Sigmoid colon (tissue), 7 donors: ENCODE measurements at places on chromosomes 2 and 18. TPM values are rescaled to one million over a fixed set of nuclear protein-coding genes. Genes with fewer than 3 reads are reported as not detected.

Gene SLC38A11
- total RNA-seq, result 2.5 TPM

Gene MC5R
- not detected for total RNA-seq

- H3K4me3 ChIP-seq, result no peak overlapping the region
- H3K4me1 ChIP-seq, result no peaks in the 10 kb centered on the region
- no peaks in the 10 kb centered on the region for H3K36me3 ChIP-seq
- H3K27ac ChIP-seq, result no peak overlapping the region
Measured at GRCh38 chr2:45223531-45223930, 214.3 kb upstream of the SIX2 start.

- no peak overlapping the region for H3K4me3 ChIP-seq
- DNase-seq, result no peak
- H3K36me3 ChIP-seq, result no peaks in the 10 kb centered on the region
Measured at GRCh38 chr2:205543262-205543843, 138.9 kb upstream of the NRP2 start.

GRCh38 chr2:231348173-231348572 lies 47.3 kb upstream of the B3GNT7 start:
- no peaks in the 10 kb centered on the region for H3K27me3 ChIP-seq
- H3K36me3 ChIP-seq, result no peaks in the 10 kb centered on the region
- H3K4me1 ChIP-seq, result peaks cover 7% of the 10 kb centered on the region
- no peak for DNase-seq
- no peak overlapping the region for H3K4me3 ChIP-seq

DNA sequence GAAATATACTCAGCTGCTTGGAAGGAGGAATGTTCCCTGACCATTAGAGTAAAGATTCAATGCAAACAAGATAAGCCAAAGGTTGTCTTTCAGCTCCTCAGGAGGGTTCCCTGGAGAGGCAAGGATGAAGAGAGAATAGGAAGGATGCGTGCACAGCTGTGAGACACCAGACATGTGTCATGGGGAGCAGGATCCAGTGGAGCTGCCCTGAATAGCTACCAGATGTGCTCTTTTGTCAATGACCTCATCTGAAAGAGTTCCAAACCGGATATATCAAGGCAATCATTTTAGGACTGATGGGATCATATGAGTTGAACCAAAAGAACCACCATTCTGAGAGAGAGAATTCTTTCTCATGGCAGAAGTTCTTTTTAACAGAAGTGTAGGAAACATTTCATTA lies 490.6 kb downstream of the IRS1 start:
- H3K4me3 ChIP-seq, result no peak overlapping the region
- DNase-seq, result no peak
- no peaks in the 10 kb centered on the region for H3K27me3 ChIP-seq
- H3K36me3 ChIP-seq, result no peaks in the 10 kb centered on the region
- peaks cover 20% of the 10 kb centered on the region for H3K4me1 ChIP-seq
- H3K27ac ChIP-seq, result no peak overlapping the region

DNA sequence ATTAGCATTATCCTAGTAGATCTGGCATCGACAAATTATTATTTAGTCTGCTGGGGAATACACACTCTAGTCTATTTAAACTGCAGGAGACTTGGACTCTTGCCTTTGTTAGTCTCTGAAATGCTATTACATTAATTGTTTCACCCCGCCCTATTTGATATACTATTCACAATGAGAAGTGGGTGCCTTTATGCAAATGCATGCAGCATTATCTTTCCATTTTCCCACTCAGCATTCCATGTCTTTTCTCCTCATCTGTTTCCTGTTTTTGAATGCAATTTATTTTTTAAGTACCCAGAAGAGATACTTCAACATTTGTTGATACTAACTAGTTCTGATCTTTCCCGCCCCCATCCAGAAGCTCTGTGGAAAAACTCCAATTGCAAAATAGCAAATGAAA lies 395.3 kb upstream of the NXPH2 start:
- H3K27ac ChIP-seq, result no peak overlapping the region
- no peaks in the 10 kb centered on the region for H3K4me1 ChIP-seq
- DNase-seq, result no peak

DNA sequence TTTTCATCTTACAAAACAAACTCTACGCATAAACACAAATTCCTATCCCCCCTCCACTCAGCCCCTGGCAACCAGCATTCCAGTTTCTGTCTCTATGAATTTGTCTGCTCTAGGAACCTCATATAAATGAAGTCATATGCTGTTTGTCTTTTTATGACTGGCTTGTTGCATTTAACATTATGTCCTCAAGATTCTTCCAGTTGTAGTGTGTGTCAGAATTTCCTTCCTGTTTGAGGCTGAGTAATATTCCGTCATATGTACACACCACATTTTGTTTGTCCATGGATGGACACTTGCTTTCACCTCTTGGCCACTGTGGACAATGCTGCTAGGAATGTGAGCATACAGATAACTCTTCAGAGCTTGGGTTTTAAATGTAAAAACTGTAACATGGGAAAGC lies 272.1 kb downstream of the GBX2 start:
- no peaks in the 10 kb centered on the region for H3K4me1 ChIP-seq
